ENCODE measurements at places on chromosomes 6 and 20.
A peak's percentile ranks its signal among the peaks of the same experiment; 100 is the strongest.

DNA sequence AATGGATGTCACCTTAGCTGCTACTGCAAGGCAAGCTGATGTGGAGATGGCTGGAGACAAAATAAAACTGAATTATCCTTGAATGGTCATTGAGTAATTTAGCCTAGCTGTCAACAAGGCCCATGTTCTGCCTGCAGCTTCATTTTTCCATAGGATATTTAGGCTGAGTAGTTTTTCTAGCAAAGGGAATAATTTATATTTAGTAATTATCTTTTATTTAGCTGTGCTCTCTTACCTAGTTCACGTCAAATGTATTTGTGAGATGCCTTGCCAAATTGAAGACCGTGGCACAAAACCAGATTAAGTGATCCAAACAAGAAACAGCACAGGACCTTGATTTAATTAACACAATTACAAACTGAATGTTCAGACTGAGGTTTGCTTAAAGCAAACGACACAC lies 77.4 kb upstream of the CEP162 start:
- no peak for DNase-seq

DNA sequence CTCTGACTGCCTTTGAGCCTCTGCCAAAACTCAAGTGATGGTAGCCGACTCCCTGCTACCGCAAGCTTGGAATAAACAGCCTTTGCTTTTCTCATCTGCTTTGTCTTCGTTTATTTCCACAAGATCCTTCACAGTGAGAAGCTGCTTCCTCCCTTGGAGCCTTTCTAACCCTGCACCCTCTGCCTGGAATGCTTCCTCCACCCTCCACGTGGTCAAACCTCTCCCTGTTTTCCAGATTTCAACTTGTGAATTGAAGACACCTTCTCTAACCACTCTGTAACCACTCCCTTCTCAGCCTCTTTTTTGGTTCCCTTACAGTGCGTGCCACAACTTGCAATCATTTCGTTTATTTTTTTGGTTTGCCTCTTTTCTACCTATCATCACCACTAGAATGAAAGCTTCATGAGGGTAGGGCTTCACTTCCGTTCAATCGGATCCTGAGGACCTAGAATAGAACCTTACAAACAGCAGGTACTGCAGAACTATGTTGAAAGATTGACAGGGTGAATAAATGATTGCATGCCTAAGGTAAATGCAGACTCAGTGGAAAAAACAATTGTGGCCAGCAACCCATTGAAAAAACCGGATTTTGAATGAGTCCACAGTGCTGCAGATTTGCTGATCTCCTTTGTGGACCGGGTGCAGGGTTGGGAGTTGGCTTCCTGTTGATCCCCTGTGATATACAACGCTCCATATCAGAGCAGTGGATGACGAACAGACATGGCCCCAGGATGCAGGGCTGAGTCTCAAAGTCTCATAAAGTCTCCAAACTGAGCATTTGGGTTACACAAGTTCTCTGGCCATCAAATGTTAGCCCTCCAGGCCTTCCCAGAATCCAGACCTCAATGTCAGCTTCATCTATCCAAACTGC lies 51.0 kb upstream of the HIVEP1 start:
- DNase-seq, result no peak

DNA sequence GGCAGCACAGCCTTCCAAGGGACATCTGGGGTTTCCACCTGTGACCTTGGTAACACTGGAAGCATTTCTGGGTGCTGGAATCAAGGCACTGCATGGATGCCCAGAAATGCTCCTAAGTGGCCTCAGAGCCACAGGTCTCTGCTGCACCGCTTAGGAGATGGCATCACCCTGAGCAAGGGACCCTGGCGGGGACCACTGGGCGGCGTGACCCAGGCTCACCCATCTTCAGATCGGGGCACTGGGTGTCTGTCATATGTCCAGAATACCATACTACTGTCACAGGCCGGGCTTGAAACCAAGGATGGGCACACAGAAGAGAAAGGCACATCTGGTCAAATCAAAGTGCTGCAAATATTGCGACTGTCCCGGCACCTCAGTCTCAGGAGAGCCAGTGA lies 45.9 kb downstream of the SSR1 start:
- no peak for DNase-seq

- no peak for DNase-seq
These were observed 28.2 kb downstream of the ATXN1 start for GRCh38 chr6:16733085-16733484.

- DNase-seq, result no peak
These were observed 114.5 kb downstream of the RNGTT start for GRCh38 chr6:88848870-88849269.

DNA sequence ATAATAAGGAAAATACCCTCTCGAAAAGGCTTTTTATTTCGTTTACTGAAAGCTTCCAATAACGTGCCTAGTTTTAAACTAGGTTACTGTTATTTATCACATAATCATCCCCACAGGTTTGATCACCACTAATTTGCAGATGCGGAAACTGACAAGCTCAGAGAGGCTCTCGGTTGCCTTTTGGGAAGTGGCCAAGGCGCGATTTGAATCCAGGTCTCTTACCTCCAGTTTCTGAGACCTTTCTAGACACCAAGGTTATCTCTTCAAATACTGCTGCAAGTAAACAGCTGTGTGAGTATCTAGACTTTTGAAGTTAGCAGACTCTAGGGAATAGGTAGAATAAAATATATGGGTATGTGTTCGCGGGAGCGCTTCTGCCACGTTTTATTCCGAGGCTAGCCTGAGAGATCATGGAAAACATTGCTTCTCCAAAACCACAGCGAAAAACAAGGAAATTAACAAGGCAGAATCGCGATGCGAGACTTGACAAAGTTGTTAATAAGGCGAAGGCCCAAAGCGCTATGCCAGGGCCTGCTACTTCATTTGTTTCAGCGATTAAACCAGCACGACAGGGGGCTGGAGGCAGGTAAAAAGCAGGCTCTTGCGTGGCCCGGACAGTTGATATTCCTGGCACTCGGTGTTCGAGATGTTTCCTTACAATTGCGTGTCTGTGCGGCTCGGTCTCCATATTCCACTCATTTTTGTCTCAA lies 1.8 kb upstream of the JARID2 start:
- no peak for DNase-seq

GRCh38 chr20:1298888-1299511 lies 29.9 kb downstream of the SDCBP2 start:
- DNase-seq, result no peak

DNA sequence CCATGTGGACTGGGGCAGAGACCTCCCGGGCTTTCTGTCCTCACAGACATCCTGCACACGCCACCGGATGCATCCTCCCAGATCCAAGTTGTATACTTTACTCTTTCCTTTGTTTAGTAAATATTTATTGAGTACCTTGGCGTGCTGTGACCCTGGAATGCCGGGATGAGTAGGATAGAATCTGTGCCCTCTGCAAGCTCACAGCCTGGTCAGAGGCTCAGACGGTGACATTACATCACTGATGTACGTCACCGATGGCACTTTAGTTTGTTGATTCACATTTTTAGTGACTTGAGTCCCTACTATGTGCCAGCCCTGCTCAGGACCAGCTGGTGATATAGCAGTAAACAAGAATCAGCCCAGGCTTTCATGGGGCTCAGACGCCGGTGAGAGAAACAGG lies 32.9 kb downstream of the SIRPA start:
- no peak for DNase-seq

DNA sequence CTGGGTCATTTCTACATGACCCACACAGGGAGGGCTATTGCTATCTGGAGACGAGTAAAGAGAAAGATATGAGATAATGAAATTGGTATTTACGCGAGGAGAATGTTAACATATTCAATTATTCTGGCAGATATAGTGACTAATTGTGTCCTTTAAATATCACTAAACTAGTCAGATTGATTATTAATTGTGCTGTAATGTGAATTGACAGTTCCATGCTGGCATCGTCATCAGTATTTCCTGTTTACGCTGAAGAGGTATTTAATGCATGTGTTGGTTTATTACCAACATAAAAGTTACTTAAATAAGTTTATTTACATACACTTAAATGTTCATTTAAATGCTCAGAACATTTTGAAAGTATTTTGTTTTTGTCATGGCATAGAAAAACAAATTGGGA lies 35.7 kb upstream of the OGFRL1 start:
- no peak for DNase-seq

DNA sequence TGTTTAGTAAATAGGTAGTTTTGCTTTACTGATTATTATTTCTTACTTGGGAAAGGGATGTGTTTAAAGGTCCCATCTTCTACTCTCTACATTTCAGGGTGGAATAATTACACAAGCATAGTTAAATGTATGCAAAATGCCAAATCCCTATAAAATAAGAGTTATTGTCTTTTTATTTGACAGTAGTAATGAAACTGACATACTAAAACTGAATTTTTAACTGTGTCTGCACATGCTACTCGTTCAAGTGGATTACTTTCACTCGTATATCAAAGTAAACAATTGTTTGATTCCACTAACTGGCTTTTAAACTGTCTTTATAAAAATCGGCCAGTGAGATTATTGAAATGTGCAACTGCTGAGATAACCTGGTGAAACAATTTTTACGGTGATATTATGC lies 602.9 kb upstream of the ADGRB3 start:
- no peak for DNase-seq

DNA sequence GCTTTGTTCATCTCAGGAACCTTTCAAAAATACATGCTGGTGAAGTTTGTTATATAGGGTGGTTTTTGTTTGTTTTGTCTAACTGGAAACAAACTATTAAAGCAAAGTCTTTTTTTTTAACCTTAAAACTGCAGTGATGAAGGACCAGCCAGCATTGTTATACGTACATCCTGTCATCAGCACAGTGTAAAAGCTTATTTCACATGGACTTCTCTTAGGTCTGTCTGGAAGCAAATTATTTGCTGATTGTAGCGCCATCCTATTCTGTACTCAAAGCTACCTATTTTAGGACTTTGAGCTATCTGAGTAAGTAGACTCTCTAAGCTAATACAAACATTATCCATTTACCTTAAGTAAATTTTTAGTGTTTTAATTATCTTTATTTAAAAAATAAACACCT lies 61.7 kb downstream of the SNX9 start:
- DNase-seq, result no peak

- no peak for DNase-seq
These were observed 160.3 kb upstream of the ATXN1 start for GRCh38 chr6:16921399-16922110.

DNA sequence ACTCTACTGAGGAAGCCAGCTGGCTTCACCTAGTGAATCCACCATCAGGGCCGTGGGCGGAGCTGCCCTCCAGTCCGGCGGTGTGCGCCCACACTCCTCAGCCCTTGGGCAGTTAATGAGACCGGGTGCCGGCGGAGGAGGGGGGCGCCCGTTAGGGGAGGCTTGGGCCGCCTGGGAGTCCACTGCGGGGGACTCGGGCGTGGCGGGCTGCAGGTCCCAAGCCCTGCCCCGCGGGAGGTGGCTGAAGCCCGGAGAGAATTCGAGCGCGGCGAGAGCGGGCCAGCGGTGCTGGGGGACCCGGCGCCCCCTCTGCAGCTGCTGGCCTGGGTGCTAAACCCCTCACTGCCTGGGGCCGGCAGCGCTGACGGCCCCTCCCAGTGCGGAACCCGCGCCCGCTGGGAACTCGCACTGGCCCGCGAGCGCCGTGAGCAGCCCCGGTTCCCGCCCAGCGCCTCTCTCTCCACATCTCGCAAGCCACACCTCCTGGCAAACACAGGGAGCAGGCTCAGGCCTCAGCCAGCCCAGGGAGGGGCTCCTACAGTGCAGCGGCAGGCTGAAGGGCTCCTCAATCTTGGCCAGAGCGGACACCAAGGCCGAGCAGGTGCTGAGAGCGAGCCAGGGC lies 38.4 kb upstream of the GCNT2 start:
- DNase-seq, result no peak

DNA sequence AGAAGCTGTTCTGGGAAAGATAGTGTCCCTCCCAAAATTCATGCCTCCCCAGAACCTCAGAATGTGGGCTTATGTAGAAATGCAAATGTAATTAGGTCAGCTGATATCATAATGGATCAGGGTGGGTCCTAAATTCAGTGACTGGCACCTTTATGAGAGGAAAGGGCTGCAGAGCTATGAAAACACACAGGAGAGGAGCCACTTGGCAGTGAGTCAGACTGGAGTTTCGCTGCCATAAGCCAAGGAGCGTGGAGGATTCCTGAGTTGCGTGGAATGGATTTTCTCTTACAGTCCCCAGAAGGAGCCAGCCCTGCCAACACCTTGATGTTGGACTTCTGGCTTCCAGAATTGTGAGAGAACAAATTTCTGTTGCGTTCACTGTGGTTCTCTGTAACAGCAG lies 249.8 kb upstream of the PMEPA1 start:
- no peak for DNase-seq

DNA sequence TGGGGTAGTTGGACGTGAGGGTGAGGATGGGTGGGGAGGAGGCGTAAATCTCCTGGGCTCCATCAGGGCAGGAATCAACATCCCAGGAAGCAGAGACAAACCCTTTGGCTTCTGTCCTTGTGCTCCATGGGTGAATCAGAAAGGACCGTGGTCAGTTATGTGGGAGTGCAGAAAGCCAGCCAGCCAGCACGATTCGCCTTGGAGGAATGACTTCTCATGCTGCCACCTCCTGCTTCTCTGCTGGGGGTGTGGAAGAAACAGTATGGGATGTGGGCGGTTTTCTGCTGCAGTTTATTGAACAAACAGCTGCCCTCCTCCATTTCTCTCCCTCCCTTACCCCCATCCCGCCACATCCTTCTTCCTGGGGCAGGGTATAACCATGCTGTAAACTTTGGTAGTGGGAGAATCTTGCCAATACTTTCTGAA lies 214.5 kb downstream of the SOX4 start:
- no peak for DNase-seq

- DNase-seq, result peak; percentile 44
These were observed 121.8 kb downstream of the SASH1 start for GRCh38 chr6:148464319-148465010.

GRCh38 chr6:136069119-136069518 lies 181.0 kb downstream of the MTFR2 start:
- peak; percentile 61 for DNase-seq

DNA sequence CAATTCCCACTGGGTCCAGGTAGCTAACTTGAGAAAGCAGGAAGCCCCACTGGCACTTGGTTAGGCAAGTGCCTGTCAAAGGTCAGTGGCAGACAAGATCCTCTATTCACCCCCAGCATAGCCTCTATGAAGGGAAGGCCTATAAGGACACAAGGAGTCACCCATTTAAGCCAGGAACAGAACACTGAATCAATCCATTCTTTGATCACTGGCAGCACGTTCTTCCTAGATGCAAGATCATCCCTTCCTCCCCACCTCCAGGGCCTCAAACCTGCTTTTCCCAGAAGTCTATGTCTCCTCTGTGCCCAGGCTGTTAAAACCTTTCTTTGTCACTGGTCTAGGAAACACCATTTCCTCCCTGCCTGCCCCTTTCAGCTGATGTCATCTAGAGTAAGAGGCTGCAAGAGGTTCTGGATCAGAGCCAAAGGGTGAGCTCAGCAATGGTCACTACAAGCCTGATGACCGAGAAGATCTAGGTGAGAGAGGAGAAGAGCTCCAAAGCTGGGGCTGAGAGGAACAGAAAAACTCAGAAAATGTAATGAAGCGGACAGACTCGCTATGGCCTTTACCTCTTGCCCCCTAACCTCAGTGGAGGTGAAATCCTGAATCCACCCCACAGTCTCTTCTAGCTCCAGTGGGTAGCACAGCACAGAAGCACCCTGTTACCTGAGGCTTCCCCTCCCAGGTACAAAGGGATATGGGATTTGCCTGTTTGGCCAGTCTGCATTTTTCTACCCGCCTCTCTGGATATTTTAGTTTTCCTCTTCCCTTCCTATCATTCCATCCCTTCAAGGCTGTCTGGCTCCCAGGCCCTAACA lies 1.8 kb downstream of the GTPBP2 start:
- peak; percentile 91 for DNase-seq

Measured in pulmonary artery endothelial cell (primary cell).